Ascending aorta (tissue), 2 donors: ENCODE measurements at places on chromosomes 6 and 20.
A peak's percentile ranks its signal among the peaks of the same experiment; 100 is the strongest.

DNA sequence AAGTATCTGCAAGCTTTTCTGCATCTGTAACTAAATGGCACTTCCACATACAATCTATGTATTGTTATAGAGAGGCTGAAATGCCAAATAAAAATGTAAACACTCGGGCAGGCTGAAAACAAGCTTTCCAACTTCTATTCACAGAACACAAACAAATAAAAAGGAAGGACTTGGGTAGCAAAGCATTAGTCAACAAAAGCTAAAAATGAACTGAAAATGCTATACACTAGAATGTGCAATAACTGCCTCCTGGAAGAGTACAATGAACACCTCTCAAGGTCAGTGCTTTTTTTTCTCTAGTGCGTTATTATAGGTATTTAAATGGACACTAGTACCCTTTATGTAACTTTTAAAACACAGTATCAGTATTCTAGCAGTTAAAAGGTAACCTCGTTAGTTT is 31.4 kb downstream of the STK38 start:
- no peak overlapping the region for H3K27ac ChIP-seq
- no peaks in the 10 kb centered on the region for H3K27me3 ChIP-seq
- no peaks in the 10 kb centered on the region for H3K4me1 ChIP-seq
- peaks cover 34% of the 10 kb centered on the region for H3K36me3 ChIP-seq

- no peak overlapping the region for H3K27ac ChIP-seq
- no peaks in the 10 kb centered on the region for H3K27me3 ChIP-seq
- H3K36me3 ChIP-seq, result no peaks in the 10 kb centered on the region
- no peaks in the 10 kb centered on the region for H3K4me1 ChIP-seq
- H3K4me3 ChIP-seq, result no peak overlapping the region
These were observed 250.9 kb upstream of the RREB1 start for GRCh38 chr6:6856538-6857523.

GRCh38 chr6:20708367-20709124 is 174.3 kb downstream of the CDKAL1 start:
- no peaks in the 10 kb centered on the region for H3K4me1 ChIP-seq
- no peaks in the 10 kb centered on the region for H3K27me3 ChIP-seq
- H3K27ac ChIP-seq, result no peak overlapping the region
- DNase-seq, result no peak

GRCh38 chr6:64681416-64682160 is 1025.4 kb downstream of the EYS start:
- no peak for DNase-seq
- no peaks in the 10 kb centered on the region for H3K36me3 ChIP-seq
- no peak overlapping the region for H3K4me3 ChIP-seq
- H3K4me1 ChIP-seq, result no peaks in the 10 kb centered on the region
- no peak overlapping the region for H3K27ac ChIP-seq

GRCh38 chr6:139852488-139853140 is 478.2 kb upstream of the CITED2 start:
- no peak overlapping the region for H3K27ac ChIP-seq
- H3K4me1 ChIP-seq, result no peaks in the 10 kb centered on the region
- DNase-seq, result no peak
- no peaks in the 10 kb centered on the region for H3K27me3 ChIP-seq
- no peak overlapping the region for H3K4me3 ChIP-seq

GRCh38 chr6:21061892-21062291 is 527.6 kb downstream of the CDKAL1 start:
- DNase-seq, result no peak
- no peaks in the 10 kb centered on the region for H3K4me1 ChIP-seq
- H3K27ac ChIP-seq, result no peak overlapping the region
- H3K36me3 ChIP-seq, result no peaks in the 10 kb centered on the region
- no peaks in the 10 kb centered on the region for H3K27me3 ChIP-seq

DNA sequence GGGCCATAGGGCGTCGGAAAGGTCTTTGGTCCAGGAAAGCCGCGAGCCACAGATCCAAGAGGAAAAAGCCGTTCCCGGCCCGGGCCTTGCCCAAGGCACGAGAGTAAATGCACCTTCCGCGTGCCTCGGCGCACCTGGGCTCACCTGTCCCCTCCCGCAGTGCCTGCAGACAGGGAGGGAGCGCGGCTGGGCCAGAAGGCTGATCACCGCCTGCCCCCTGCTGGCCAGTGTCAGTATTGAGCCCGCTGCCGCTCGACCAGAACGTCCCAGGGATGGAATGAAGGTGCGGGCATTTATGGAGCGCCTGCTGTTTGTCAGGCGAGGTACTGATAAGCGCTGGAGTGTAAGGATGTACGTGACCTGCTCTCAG is 679 bp upstream of the LPIN3 start:
- peaks cover 9% of the 10 kb centered on the region for H3K4me1 ChIP-seq
- peak overlapping the region; percentile 55 for H3K4me3 ChIP-seq
- peak overlapping the region; percentile 82 for H3K27ac ChIP-seq

- no peak overlapping the region for H3K27ac ChIP-seq
- DNase-seq, result no peak
- no peaks in the 10 kb centered on the region for H3K27me3 ChIP-seq
- no peak overlapping the region for H3K4me3 ChIP-seq
- H3K36me3 ChIP-seq, result no peaks in the 10 kb centered on the region
These were observed 42.4 kb upstream of the PLCB1 start for GRCh38 chr20:8089668-8090067.

GRCh38 chr6:132952986-132953385 is 138.6 kb downstream of the RPS12 start:
- H3K27me3 ChIP-seq, result no peaks in the 10 kb centered on the region
- H3K4me1 ChIP-seq, result no peaks in the 10 kb centered on the region
- H3K36me3 ChIP-seq, result no peaks in the 10 kb centered on the region
- H3K27ac ChIP-seq, result no peak overlapping the region

DNA sequence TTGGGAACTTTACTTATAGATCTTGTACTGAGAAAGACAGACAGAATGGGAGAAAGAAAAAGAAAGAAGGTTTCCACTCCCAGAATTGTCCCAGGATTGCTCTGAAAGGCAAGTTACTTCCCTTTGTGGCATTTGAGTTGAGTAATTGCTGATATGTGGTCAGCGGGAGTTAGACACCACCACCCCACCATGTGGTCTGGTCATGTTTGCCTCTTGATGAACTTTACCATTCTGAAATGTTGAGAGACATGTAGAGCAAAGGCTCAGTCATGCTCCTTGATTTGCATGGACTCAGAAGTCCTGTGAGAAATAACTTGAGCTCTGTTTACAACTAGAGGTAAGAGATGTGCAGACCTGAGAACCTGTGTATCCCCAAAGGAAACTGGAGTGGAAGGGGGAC is 17.1 kb downstream of the TCF21 start:
- no peak for DNase-seq
- H3K4me3 ChIP-seq, result no peak overlapping the region
- no peaks in the 10 kb centered on the region for H3K4me1 ChIP-seq
- no peak overlapping the region for H3K27ac ChIP-seq
- no peaks in the 10 kb centered on the region for H3K27me3 ChIP-seq

DNA sequence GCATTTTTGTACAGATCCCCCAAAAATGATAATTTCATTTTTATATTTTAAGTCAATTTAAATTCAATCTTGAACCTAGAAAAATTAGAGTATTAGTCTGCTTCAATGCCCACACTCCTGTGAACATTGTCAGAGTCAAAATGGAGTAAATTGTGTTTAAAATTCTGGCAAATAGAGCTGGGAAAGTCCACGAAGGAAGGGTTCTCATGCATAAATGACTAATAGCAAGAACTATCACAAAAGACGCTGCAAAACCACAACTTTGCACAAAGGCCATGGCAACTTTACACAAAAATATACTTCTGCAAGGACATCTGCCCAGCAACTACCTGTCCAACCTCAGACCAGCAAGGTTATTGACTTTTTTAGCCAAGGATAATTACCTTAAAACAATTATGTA is 203.2 kb upstream of the SMLR1 start:
- H3K4me1 ChIP-seq, result no peaks in the 10 kb centered on the region
- H3K36me3 ChIP-seq, result no peaks in the 10 kb centered on the region
- DNase-seq, result no peak

DNA sequence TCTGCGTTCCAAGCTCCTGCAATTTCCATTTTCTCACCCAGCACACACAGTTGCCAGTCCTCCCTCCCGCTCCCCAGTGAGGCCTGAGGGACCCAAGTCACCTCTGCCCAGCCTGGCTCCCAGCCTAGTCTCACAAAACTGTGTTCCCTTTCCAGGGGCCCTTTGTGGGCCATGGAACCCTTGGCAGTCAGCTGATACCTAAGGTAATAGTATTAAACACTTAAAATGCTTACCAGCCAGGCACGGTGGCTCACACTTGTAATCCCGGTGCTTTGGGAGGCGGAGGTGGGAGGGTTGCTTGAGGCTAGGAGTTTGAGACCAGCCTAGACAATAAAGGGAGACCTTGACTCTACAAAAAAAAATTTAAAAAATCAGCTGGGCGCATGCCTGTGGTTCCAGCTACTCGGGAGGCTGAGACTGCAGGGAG is 3.2 kb upstream of the RBM38 start:
- H3K27me3 ChIP-seq, result no peaks in the 10 kb centered on the region
- DNase-seq, result no peak
- H3K4me1 ChIP-seq, result peaks cover 15% of the 10 kb centered on the region
- H3K36me3 ChIP-seq, result no peaks in the 10 kb centered on the region
- no peak overlapping the region for H3K4me3 ChIP-seq
- H3K27ac ChIP-seq, result no peak overlapping the region

DNA sequence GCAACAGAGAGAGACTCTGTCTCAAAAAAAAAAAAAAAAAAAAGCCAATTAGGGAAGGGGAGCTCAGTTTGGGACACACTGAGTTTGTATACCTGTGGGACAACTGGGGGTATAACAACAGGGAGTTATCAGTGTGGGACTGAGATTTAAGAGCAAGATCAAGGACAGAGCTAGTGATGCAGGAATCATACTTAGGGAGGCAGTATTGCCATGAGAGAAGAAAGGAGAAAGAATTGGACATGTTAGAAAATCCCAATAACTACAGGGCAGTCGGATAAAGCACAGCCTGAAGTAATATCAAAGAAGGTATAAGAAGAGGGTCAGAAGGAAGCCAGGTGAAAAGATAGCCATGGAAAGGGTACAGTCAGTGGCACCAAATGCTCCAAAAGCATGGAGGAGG is 121.2 kb downstream of the PTPRT start:
- H3K4me3 ChIP-seq, result no peak overlapping the region
- no peaks in the 10 kb centered on the region for H3K4me1 ChIP-seq
- no peak for DNase-seq
- H3K27ac ChIP-seq, result no peak overlapping the region
- H3K36me3 ChIP-seq, result no peaks in the 10 kb centered on the region

DNA sequence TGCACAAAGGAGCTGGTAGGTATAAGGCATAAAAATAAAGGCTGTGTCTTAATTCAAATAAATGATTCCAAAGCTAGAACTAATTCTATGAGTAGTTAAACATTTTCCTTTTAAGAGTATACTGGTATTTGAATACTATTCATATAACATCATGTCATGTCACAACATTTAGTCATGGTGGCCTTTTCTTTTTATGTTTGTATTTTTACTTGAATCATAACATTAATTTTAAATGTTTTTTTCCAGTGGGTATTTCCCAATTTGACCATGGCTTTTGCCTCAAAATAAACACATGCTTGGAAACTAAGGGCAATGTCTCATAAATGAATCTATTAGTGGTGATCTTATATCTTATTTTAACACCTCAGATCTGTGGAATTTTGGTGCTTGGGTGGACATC is 177.1 kb downstream of the CD109 start:
- no peak overlapping the region for H3K4me3 ChIP-seq
- H3K4me1 ChIP-seq, result no peaks in the 10 kb centered on the region
- DNase-seq, result no peak
- H3K27me3 ChIP-seq, result no peaks in the 10 kb centered on the region
- no peaks in the 10 kb centered on the region for H3K36me3 ChIP-seq
- no peak overlapping the region for H3K27ac ChIP-seq

- H3K27ac ChIP-seq, result no peak overlapping the region
- H3K36me3 ChIP-seq, result no peaks in the 10 kb centered on the region
- H3K4me1 ChIP-seq, result peaks cover 15% of the 10 kb centered on the region
- no peaks in the 10 kb centered on the region for H3K27me3 ChIP-seq
These were observed 58.2 kb downstream of the TNFAIP3 start for GRCh38 chr6:137925141-137925698.

GRCh38 chr20:59493926-59494325 is 110.4 kb upstream of the PHACTR3 start:
- H3K27ac ChIP-seq, result no peak overlapping the region
- no peak overlapping the region for H3K4me3 ChIP-seq
- H3K36me3 ChIP-seq, result no peaks in the 10 kb centered on the region
- no peaks in the 10 kb centered on the region for H3K4me1 ChIP-seq

GRCh38 chr6:159977255-159977903 is 8.5 kb downstream of the IGF2R start:
- no peak overlapping the region for H3K4me3 ChIP-seq
- no peaks in the 10 kb centered on the region for H3K27me3 ChIP-seq
- H3K36me3 ChIP-seq, result no peaks in the 10 kb centered on the region
- peak overlapping the region; percentile 18 for H3K27ac ChIP-seq
- no peak for DNase-seq
- H3K4me1 ChIP-seq, result peaks cover 23% of the 10 kb centered on the region

DNA sequence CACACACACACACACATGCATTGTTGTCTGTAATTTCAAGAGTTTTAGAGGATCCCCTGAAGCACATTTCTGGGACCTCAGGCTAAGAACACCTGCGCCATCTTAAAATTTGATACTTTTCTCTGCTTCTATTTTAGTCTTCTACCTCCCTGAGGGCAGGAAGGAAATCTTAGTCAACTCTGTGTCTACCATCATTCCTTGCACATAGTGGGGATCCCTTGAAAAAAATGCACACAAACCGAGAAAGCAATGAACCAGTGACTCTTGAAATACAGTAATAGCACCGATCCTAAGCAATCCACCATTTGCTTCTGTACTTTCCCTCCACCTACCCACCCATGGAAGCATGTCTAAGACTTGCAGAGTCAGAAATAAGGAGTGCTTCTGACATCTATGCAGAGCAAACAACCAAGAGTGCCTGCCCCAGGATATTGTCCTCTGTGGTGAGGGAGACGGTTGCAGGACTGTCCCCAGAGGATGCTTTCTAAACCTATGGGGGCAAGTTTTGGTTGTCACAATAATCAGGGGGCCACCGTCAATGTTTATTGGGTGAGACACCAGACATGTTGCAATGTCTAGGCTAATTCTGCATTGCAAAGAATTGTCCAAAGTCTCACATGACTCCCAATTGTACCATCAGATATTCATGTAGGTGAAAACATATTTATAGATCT is 208.0 kb upstream of the TAB2 start:
- no peak overlapping the region for H3K27ac ChIP-seq
- H3K4me1 ChIP-seq, result no peaks in the 10 kb centered on the region
- H3K4me3 ChIP-seq, result no peak overlapping the region
- no peaks in the 10 kb centered on the region for H3K27me3 ChIP-seq
- no peak for DNase-seq

DNA sequence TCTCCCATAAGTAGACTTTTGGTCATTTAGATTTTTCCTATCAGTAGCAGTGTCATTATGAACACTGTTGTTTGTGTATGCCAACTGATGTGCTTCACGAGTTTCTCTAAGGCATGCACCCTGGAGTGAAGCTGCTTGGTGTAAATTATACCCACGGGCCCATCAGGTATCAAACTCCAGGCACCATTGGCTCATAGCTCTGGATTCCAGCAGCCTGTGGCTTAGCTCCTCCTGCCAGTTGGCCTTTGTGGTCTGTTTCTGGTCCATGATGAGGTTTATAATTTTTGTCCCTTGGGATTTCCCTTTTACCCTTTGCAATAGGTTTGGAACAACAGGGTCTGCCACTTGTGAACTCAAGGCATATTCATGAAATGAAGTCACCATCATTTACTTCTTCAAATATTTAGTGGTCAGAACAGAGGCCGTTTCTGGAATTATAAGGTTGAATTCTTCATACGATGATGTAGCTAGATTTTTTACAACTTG is 350.5 kb downstream of the PRL start:
- peak overlapping the region; percentile 28 for H3K27ac ChIP-seq
- H3K27me3 ChIP-seq, result no peaks in the 10 kb centered on the region
- peaks cover 15% of the 10 kb centered on the region for H3K4me1 ChIP-seq

GRCh38 chr6:166851911-166852310 is 104.4 kb downstream of the RNASET2 start:
- no peaks in the 10 kb centered on the region for H3K36me3 ChIP-seq
- no peaks in the 10 kb centered on the region for H3K4me1 ChIP-seq
- no peak overlapping the region for H3K27ac ChIP-seq
- no peak overlapping the region for H3K4me3 ChIP-seq
- H3K27me3 ChIP-seq, result no peaks in the 10 kb centered on the region
- DNase-seq, result no peak
